LoVo (cell line): ENCODE measurements at places on chromosomes 1 and 21.

DNA sequence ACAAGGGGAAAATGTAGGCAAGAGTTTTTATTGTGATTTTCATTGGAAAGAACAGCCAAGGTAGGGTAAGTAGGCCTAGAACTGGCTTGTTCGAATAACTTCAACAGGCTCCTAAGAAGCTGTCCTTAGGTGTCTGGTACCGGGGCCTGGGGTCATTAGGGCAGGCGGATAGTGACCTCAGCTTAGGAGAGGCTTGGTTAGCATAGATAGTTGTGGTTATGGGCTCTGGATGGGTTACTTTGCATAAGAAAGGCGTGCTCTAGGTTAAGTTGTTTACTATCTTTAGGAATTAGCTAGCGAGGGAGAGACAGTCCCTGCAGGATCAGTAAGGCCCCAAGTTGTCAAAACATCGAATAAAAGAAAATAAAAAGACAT, 20.7 kb upstream of the HPCAL4 start:
- no peak for DNase-seq

DNA sequence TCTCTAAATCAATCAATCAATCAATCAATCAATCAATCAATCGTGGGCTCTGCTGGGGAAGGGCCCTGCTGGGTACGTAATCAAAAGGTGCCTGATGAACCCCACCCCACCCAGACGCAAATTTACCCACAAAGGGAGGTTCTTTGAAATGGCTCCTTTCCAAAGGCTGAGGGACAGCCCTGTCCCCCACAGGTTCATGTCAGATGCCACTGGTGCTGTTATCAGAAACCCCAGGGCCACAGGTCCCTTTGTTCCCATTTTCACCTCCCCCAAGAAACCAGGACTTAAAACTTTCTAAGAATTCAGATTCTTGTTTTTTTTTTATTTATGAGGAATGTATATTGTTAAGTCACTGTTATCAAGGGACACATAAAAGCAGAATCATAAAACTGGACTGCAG, 14.2 kb downstream of the CHRNB2 start:
- DNase-seq, result no peak

DNA sequence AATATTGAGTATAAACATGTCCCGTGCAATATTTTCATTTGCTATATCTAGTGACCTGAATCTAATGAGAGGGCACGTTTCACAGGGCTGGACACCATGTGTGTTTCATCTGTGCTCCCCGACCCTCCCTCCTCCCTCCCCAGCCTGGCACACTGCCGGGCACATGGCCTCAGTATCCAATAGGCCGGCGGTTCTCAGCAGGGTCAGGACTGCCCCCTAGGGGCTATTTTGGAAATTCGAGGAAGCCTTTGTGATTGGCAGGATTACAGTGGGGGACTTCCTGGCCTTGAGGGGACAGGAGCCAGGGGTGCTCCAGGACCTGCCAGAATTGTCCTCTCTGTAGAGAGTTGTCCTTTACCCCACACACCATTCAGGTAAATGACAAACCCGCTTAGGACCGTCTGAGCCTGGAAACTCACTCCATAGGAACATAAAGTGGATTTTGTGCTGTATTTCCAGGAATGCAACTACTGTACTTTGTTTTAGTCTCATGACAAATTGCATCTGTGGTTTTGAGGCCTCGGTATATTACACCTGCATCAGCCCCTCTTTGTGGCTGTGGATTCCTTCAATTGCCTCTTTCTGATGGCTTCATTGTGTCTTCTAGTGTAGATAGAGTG, 109.5 kb upstream of the SIM2 start:
- no peak for DNase-seq

GRCh38 chr1:26363549-26364448, 8.8 kb downstream of the ZNF683 start:
- peak; percentile 74 for DNase-seq

DNA sequence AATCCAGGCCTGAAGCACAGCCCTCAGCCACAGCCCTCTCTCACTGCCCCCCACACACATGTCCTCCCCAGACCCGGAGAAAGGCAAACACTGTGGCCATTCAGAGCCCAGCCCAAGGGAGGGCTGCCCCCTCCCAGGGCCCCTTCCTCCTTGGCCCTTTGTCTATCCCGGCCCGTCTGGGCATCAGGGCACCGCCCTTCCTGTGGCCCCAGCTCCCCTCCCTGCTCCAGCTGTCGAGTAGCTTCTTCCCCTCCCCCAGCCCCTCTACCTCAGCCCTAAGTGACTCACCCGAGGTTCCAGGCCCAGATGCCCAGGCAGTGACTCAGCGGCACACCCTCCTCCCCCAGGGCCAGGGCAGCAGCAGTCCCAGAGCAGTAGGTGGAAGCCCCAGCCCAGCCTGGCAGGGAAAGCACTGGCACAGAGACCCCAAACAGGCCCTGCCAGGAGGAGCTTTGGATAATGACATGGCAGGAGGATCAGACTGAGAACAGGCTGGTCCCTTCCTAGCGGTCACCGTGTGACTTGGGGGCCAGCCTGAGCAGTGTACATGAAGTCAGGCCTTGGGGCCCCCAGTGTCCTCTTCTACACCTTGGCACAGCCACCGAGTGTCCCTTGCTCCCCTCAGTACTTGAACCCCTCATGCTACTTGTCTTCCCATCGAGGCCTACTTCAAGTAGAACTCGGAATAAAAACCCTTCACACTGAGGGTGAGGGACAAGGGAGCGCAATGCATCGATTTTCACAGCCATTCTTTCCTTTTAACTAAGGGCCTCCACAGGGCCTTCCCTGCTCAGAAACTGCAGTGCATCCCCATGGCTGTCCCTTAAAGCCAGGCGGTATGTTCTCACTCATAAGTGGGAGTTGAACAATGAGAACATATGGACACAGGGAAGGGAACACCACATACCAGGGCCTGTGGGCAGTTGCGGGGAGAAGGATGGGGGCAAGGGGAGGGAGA, 1.0 kb upstream of the S100A2 start:
- peak; percentile 99 for DNase-seq

GRCh38 chr21:14453339-14454015, 70.5 kb upstream of the HSPA13 start:
- DNase-seq, result no peak

DNA sequence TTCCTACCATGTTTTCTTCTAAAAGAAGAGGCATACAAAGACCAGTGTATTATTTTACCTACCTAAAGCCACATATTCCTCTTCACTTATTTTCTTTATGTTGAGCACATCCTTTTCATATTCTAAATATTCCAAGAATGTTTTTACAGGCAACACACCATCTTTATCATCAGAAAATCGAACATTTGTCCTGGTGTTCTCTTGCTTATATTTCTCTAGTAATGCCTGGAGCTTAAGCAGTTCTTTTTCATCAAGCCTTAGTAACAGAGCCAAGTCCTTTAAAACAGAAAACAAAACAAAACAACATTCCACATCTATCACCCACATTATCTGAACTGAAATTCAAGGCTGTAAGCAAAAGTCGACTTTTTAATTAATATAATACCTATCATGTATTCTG, 88.7 kb downstream of the IARS2 start:
- no peak for DNase-seq

- no peak for DNase-seq
These were observed 19.9 kb upstream of the DNAJC6 start for GRCh38 chr1:65289449-65289848.

GRCh38 chr1:21082073-21082472, 94.6 kb downstream of the EIF4G3 start:
- no peak for DNase-seq

DNA sequence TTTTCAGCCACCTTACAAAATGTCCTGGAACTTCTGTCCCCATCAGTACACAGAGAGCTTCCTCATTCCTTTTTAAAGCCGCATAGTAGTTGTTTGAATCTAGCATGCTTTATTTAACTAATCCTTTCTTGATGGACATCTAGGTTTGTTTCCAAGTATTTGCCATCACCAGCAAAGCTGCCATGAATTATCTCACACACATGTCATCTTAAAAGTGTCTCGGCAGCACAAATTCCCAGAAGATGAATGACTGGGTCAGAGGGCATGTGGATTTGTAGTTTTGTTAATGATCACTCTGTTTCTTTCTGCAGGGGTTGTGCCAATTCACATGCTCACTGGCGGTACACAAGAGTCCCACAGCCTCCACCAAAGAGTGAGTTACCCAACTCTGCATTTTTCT, 68.3 kb downstream of the CLIC6 start:
- DNase-seq, result no peak

DNA sequence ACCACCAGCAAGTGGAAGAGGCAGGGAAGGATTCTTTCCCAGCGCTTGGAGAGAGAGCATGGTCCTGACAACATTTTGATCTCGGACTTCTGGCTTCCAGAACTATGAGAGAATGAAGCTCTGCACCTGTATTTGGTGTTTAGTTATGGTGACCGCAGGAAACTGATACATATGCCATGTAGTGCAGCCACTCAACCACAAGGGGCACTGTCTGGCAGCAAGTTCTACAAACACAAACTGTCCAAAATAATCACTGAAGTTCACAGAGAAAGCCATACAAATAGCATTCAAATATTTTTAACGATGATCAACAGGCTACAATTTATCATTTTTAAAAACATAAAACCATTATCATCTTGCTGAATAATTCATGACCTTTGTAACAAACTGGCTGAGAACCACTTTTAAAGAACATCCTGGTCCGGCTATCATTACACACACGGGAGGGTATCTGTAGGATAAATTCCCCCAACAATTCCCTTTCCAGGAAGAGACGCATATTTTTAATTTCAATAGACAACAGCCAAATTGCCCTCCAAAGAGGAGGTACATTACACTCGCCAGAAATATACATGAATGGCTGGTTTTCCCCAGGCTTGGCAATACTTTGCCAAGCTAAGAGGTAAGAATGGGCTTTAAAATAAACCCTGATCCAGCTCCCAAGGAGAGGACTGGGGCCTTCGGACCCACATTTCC, 9.2 kb upstream of the CBR3 start:
- peak; percentile 67 for DNase-seq

- DNase-seq, result no peak
These were observed 2.0 kb upstream of the NID1 start for GRCh38 chr1:236066828-236067386.

DNA sequence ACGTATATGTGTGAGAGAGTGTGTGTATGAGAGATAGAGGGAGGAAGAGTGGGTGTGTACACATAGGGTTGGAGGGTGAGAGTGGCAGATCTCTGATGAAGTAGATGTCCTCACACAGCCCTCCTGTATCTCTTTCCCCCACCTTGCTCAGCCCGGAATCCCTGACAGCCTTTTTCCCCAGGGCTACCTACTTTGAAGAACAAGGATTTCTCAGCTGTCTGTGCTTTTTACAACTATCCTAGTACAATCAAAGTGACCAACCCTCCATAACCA, 29.1 kb upstream of the CADM3 start:
- no peak for DNase-seq
